Liver (tissue), 10 donors: ENCODE measurements at places on chromosomes 1 and 21.
A peak's percentile ranks its signal among the peaks of the same experiment; 100 is the strongest.

GRCh38 chr1:234562334-234562733, 47.6 kb downstream of the IRF2BP2 start:
- no peak for DNase-seq

DNA sequence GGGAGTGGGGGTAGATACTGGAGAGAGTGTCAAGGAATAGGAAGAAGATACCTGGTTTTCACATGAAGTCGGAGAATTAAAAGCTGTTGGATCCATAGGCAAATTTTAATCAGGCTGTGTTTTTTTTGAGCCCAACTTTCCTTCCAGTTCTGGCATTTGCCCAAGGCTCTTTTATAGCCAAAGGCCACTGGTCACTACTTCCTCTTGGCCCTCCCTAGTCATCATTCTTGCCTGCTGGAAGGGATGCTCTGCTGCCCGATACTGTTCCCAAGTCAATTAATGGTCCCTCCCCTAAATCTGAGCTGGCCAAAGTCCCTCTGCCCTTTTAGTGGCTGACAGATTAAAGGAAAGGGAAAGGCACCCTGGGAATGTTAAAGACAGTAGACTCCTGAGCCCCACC, 102.8 kb upstream of the ZNF648 start:
- DNase-seq, result no peak

GRCh38 chr1:200895443-200895789, 716 bp downstream of the INAVA start:
- DNase-seq, result no peak

GRCh38 chr1:46611691-46612221, 4.9 kb downstream of the MOB3C start:
- DNase-seq, result peak; percentile 69

GRCh38 chr1:101841824-101842223, 154.9 kb downstream of the OLFM3 start:
- DNase-seq, result no peak

DNA sequence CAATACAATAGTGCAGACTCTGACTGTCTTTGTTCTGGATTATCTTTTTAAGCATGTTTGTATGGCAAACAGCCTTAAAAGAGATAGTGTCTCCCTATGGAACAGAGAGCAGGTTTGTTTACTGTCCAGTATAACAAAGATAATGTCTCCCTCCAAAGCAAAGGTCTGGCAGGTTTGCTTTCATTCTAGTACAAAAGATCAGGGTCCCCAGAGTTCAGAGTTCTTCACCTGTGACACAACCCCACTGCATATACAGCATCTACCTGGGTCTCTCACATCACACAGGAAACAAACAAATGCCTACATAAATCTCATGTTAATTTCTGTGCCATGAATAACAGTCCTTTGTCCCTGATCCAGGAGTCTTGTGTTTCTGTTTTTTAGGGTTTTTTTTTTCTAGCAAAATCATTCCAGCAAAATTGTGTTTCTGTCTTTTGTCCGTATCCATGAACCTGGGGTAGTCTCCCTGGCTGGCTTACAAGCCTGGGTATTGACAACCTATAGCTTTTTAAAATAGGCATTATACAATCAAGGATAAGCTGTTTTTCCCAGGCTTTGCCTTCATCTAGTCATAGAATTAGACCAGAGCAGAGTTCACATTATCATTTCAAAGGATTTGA, 89.4 kb upstream of the PTBP2 start:
- no peak for DNase-seq

DNA sequence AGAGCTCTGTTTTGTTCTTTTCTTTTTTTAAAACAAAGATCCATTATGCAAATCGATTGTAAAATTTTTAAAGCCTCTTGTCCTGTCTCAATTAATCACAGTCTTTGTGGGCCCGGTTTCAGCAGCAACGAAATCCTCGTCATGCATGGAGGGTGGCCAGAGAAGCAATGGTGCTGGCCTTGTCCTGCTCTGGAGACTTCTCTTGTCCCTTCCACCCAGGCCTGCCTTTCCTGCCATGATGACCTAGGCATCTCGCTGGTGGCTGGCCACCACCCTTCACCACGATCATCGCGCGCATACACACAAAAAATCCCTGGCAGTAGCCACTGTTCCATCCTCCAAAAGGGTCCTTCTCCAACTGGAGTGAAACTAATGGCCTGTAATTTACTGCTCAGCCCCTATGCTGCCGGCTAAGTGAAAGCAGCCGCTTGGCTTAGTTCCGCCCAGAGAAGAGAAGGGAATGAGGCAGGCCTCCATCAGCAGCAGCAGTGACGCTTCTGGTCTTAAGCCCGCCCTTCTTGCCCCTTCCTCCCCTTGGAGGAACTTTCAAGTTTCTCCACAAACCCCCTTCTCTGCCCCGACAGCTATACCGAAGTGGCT, 309.5 kb downstream of the NPHP4 start:
- no peak for DNase-seq

DNA sequence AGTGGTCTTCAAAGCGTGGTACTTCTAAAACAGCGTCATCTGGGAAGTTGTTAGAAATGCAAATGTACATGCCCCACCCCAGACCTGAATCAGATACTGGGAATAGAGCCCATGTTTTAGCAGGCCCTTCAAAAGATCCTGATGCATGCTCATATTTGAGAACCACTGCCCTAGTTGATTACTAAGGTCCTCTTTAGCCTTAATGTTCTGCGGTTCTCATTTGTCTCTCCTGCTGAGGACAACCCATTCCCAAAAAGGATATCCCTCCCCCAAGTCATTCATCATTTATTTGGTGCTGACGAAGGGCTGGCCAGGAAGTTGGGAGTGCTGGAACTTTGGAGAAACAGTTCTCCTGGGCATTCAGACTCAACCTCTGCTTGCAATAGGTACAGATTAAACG, 92.4 kb upstream of the RALGPS2 start:
- DNase-seq, result no peak
